Foreskin fibroblast (primary cell): ENCODE measurements at places on chromosomes 7 and 10.

- no peak for DNase-seq
Observed at GRCh38 chr7:44953156-44953555, 25.7 kb downstream of the MYO1G start.

- no peak for DNase-seq
Observed at GRCh38 chr7:150367677-150368095, 936 bp upstream of the REPIN1 start.

DNA sequence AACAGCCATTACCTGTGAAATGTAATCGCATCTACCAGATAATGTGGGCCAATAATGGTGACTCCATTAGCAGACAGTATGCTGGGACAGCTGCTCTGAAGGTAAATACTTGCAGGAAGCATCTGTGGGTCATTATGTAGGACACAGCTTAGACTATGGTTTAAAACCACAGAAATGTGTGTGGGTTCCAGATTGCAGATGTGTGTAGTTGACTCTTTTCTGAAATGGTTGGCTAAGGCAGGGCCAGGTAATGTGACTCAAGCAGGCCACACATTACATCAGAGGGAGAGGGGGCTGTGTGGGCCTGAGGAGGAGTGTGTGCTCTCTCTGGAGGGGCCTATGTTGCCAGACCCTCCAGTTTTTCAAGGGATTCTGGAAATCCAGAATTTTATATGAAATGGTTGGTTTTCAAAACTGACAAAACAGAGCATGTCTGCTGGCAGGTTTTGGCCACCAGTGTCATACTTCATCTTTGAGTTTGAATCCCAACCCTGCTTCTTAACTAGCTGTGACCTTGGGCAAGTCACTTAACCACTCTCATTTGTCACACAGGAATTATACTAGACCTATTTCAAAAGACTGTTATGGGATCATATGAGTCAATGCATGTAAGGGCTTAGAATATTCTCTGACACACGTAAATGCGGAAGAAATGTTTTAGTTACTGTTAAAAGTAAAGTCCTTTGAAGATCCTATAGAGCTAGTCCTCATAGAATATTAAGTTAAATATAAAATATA lies 64.5 kb downstream of the MCMBP start:
- DNase-seq, result peak; percentile 84

DNA sequence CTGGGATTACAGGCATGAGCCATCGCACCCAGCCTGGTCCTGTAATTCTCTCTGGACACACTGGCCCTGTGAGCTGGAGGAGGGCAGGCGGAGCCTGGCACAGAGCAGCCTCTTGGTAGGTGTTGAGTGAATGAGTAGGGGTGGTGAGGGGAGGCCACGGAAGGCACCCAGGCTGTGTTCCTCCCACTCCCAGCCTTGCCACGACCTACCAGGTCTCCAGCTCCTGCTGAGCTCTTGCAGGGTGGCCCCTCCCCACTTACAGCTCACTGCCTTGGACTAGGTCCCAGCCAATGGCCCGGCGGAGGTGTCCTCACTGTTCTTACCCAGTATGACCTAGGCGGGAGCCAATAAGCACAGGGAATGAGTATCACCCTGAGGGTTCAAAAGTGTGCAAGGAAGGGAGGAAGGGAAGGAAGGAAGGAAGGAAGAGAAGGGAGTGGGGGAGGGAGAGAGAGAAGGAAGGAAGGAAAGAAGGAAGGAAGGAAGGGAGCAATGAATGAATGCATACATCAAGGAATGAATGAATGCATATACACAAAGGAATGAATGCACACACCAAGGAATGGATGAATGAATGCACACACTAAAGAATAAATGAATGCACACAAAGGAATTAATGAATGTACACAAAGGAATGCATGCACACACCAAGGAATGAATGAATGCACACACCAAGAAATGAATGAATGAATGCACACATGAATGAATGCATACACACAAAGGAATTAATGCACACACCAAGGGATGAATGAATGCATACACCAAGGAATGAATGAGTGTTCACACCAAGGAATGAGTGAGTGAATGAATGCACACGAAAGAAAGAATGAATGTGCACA lies 45.5 kb downstream of the GTF2IRD1 start:
- no peak for DNase-seq

GRCh38 chr7:124810605-124811004 lies 45.0 kb upstream of the GPR37 start:
- no peak for DNase-seq

- no peak for DNase-seq
Observed at GRCh38 chr10:77081481-77081891, 556.1 kb downstream of the KCNMA1 start.

DNA sequence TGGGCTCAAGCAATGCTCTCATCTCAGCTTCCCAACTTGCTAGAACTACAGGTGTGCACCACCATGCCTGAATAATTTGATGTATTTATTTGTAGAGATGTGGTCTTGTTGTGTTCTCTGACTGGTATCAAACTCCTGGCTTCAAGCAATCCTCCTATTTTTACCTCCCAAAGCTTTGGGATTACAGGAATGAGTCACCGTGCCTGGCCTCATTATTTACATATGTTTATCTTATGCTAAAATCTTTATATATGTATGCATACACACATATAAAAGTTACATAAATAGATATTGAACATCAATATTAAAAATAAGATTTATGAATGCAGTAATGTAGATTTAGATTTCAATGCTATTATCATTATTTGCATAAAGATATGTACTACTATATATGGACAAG lies 1634.5 kb upstream of the LRRTM3 start:
- DNase-seq, result no peak

- DNase-seq, result no peak
Observed at GRCh38 chr7:50268990-50269389, 35.5 kb upstream of the IKZF1 start.

GRCh38 chr7:37089972-37090371 lies 358.7 kb downstream of the ELMO1 start:
- DNase-seq, result peak; percentile 0

DNA sequence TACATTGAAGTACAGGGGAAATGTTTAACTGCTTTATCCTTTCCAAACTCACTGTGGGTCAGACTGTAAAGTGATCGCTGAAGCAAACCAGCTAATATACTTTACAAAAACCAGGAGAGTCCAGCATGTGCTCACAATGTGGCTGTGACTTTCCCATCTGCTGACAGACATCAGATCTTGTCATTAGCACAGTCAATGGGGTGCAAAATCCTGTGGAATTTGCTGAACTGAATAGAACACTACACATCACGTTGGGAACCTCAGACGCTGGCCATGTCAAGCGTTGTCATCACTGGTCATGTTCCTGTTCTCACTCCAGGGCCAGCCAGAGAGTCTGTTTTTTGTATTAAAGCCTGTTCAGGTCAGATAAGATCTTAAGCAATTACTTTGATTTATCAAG lies 83.4 kb downstream of the AGMO start:
- DNase-seq, result no peak

DNA sequence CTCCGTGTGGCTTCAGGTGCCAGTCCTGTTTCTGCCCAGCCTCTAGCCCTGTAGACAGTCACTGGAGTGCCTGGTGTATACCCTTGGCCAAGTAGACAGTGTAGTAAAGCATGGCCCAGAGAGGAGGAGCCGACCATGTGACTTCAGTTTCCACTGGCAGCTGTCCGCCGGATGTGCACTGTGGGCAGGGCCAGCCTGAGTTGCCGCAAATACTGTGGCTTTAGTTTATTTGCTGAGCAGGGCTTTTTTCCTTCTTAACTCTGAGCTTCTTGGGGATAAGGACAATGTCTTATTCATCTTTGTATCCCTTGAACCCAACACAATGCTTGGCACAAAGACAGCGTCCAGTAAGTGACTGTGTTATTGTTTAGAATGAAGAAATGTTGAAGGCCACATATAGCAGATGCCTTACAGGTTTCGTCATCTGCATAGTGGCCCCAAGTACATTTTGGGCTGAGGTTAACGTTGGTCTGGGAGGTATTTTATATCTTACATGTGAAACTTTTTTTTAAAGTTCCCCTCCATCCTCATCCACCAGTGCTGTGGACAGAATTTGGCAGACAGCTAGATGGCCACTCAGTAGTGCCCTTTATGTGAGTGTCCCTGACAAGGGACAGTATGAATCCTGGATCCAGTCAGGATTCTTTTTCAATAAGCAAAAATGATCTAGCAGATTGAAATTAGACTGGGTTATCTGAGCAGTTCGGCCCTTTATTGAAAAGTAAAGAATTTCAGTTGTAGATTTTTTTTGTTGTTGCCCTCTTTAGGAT lies 40.6 kb downstream of the CYP17A1 start:
- peak; percentile 48 for DNase-seq

- peak; percentile 91 for DNase-seq
Observed at GRCh38 chr10:71255808-71256660, 43.7 kb downstream of the UNC5B start.

GRCh38 chr10:19498393-19499290 lies 317.6 kb upstream of the PLXDC2 start:
- DNase-seq, result no peak

GRCh38 chr7:527723-528122 lies 8.1 kb upstream of the PDGFA start:
- DNase-seq, result no peak

- DNase-seq, result peak; percentile 95
Observed at GRCh38 chr7:112484671-112485167, 3.9 kb downstream of the LSMEM1 start.

DNA sequence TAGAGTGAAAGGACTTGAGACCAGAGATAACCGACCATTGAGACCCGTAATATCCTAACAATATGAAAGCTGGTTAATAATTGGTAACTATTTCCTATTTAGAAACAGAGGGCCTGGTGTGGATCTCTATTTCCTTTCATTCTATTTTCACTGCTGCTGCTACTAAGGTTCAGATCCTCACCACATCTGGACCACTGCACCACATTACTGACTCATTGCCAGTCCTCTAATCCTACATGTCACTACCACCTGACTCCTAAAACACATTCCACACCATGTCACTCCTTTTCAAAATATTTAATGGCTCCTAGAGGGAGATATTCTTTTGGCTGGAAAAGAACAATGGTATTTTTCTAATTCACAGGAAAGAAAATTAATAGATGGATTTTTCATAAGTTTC lies 6.4 kb downstream of the USP54 start:
- DNase-seq, result no peak

DNA sequence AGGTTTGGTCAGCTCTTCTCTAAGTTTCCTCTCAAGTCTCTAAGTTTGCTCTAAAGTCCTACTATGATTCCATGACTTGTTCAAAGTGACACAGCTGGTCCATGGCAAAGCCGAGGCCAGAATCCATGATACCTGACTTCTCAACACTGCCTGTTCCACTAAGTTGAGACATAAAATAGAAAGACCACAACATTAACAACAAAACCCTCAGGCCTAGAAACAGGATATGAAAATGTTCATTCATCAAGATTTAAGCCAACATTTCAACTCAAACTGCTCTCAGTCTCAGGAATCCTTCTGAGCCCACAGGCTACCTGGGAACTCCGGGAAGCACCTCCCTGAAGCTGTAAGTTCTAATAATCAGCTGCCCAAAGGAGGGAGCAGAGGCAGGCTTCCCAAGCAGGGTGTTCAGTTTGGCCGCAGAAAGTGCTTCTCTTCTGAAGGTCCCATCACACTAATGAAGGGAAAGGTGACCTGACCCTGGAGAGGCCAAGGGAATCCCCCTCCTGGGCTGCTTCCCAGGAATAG lies 62.9 kb downstream of the STK17A start:
- DNase-seq, result no peak

- DNase-seq, result no peak
Observed at GRCh38 chr7:126222782-126223181, 1030.0 kb downstream of the GRM8 start.

DNA sequence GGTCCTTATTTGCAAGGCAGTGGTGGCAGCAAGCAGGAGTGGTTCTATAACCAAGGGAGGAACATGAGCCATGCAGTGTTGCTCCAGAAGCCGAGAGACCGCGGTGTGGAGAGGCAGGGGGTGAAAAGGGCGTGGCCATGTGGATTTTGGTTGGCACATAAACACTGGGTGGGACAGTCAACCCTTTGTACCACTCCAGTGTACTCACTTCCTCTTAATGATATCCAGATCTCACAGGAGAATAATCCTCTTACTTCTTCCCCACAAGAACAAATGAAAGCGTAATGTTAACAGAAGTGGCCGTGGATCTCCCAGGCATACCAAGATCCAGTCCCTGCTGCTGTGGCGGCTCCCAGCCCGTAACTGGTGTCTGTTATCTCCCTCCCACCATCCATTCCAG lies 42.4 kb downstream of the XRCC2 start:
- no peak for DNase-seq

DNA sequence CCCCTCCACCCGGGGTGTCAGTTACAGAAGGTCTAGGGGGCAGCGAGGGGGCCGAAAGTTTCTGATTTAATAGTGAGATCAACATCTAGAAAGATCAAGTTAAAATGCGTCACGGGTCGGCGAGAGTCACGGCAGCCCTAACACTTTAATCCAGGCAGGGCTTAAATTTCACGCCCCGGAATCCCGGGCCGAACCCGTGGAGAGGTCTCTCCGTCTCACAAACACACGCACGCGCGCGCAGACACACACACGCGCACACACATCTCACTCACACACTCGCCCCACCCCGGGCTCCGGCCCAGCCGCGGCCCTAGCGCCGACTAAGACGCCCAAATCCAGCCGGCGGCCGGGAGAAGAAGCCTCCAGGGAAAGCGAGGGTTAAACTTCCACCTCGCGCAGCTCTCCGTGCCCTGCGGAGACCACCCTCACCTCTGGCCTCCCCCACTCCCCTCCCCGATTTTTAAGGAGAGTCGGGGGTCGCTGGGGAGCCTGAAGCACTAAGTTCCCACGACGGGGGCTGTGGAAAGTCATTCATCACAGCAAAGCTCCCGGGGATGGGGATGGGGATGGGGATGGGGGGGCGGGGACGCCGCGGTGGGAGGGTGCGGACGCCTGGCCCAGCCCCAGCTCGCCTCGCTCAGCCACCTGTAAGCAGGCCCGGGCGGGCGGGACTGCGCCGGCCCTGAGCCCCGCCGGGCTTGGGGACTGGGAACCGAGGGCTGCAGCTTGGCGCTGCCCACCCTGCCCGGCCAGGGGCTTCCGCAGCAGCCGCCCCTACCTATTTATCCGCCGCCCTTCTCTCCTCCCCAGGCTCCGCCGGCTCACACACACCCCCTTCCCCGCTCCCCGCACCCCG lies 1.6 kb downstream of the PDGFA start:
- DNase-seq, result peak; percentile 83

- DNase-seq, result no peak
Observed at GRCh38 chr10:125102821-125103220, 57.5 kb downstream of the CTBP2 start.
